ENCODE measurements at places on chromosomes 1 and 21. TPM values are rescaled to one million over a fixed set of nuclear protein-coding genes. Genes with fewer than 3 reads are reported as not detected.

DNA sequence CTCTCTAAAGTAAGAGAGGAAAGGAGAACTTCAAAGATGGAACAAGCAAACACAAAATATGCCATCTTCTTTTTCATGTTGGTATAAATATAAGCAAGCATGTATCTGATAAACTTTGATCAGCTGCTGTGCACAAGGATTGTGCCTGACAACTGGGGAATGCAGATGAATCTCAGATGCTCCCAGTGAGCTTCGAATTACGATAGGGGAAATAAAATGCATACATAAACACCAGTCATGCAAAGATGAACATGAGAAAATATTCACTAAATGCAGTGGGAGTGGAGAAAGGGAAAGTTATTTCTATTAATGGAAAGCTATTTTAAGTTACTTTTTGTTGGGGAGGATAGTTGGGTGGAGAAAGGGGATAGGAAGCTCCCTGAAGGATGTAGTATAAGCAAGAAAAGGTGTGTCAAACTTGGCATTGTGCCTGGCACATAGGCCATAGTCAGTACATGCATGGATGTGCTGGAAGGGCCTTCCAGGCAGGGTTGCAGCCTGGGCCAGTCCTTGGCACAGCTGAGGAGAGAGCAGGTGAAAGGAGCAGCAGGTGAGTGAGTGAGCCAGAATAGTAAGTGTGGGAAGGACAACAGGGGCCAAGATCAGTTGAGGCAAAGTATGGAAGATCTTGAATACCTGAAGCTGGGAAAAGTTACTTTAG lies 57.8 kb upstream of the PGD start:
- no peak for DNase-seq

DNA sequence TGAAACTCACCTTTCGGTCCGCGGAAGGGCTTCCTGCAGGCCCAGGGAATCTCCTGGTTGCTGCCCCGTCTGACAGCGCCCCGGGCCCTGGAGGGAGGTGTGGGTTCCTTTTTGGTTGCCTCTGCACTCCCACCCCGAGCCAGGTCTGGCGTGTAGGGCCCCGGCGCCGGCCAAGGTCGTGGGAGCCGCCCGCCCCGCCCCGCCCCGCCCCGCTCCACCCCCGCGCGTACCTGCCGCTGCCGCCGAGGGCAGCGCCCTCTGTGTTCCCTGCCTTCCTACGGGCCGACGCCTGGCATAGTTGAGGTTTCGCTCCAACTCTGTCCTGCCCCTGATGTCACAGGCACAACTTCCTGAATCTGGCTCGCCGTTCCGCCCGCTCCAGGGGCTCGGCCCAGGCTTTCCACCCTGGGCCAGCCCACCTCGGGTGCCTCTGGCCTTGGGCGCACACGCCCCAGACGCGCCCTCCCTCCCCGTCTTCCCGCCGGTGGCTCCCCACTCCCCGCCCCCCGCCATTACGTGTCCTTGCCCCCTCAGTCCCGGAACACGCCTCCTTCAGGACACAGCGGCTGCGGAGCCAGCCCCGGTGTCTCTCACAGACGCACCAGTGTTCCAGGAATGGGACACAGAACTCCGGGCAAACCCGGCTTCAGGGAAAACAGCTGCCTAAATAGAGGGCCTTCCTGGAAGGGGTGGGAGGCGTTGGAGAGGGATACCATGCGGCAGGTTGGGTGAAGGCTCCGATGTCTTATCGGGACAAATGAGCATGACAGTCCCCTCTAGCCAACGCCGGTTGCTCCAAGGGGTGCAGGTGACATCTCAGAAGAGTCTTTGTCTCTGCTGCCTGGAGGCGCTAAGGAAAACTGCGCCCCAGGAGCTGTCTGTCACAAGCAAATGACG lies at the start of gene KIAA0040:
KIAA0040 (minus strand) TSS at position 147 of the 897 bp plus-strand sequence. CDS start 31,763 bp downstream, outside the sequence.
- peak; percentile 56 for DNase-seq

Gene NBPF6
- total RNA-seq = 0.28 TPM

DNA sequence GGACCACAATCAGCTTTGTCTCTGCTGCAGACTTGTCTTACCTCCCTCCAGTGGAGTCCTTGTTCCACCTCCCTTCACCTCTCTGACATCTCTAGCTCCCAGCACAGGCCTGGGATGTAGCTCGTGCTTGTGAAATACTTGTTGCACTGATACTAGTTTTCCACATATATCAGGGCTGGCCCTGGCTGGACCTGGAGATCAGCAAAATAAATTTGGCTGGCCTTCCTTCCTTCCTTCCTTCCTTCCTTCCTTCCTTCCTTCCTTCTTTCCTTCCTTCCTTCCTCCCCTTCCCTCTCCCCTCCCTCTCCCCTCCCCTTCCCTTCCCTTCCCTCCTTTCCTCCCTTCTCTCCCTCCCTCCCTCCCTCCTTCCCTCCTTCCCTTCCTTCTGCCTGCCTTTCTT lies 196.5 kb downstream of the HIVEP3 start:
- no peak for DNase-seq

Gene AGMAT
- 0.18 TPM for total RNA-seq

Gene CD101
- 0.10 TPM for total RNA-seq

Gene VCAM1
- total RNA-seq = not detected

GRCh38 chr1:25619101-25619890 lies 2.7 kb downstream of the MAN1C1 start:
- DNase-seq = peak; percentile 85

DNA sequence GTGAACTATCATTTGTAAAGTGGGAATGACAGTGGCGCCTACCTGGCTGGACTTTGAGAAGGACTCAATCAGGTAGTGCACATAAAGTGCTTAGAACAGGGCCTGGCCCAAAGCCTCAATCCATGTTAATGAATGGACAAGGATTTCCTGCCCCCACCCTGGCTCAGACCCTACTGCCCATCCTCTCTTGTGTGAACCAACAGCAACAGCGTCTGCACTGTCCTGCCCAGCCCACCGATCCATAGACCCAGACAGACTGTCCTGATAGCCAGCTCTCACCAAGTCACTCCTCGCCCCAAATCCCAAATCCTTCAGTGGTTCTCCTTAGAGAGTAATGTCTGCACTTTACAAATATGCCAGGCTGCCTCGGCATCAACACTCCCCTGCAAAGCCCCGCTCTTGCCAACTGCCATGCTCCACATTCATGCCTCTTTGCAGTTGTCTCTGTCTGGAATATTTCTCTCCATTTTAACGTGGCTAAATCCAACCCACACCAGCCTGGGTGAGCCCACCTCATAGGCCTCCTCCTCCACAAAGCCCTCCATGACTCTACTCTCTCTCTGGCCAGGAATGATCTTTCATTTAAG lies 157.6 kb upstream of the EDN2 start:
- DNase-seq = no peak

DNA sequence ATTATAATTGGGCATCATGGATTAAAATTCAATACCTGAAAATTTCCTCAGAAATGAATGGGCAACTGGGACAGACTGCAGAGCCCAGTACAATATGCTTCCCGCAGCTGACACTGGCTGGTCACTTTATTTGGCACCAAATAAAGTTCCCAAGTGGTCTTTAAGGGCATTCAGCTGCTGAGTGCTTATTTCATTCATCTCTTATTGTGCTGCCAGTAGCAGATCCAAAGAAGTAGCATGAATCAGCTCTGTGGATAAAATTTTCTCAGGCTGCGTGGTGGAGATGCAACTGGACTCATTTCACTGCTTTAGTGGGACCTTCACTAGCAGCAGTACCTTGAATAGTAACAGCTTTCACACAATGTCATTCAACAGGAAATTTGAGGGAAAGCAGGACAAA lies 226.3 kb upstream of the ADGRL2 start:
- no peak for DNase-seq

- DNase-seq = no peak
These were observed 60.1 kb downstream of the PKN2 start for GRCh38 chr1:88744142-88744541.

GRCh38 chr1:113977906-113978305 lies 1.4 kb upstream of the OLFML3 start:
- DNase-seq = no peak

- DNase-seq = no peak
These were observed 77.0 kb downstream of the ATF6 start for GRCh38 chr1:161843156-161843555.

GRCh38 chr1:119285482-119285881 lies 83.1 kb upstream of the HAO2 start:
- no peak for DNase-seq

GRCh38 chr1:64703600-64703999 lies 41.3 kb upstream of the RAVER2 start:
- no peak for DNase-seq

Gene SEC16B
- 0.49 TPM for total RNA-seq

DNA sequence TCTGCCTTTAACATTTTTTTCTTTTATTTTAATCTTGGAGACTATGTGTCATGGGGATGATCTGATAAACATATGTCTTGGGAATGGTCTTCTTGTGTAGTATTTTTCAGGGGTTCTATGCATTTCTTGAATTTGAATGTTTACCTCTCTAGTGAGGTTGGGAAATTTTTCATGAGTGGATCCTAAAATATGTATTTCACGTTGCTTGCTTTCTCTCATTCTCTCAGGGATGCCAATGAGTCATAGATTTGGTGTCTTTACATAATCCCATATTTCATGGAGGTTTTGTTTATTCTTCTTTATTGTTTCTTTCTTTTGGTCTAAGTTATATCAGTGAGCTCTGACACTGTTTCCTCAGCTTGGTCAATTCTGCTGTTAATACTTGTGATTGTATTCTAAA lies 1237.2 kb downstream of the PLA2G4A start:
- DNase-seq = no peak

- no peak for DNase-seq
These were observed 15.7 kb upstream of the NRIP1 start for GRCh38 chr21:15080526-15080925.

GRCh38 chr1:99590578-99591209 lies 55.2 kb upstream of the PALMD start:
- no peak for DNase-seq

DNA sequence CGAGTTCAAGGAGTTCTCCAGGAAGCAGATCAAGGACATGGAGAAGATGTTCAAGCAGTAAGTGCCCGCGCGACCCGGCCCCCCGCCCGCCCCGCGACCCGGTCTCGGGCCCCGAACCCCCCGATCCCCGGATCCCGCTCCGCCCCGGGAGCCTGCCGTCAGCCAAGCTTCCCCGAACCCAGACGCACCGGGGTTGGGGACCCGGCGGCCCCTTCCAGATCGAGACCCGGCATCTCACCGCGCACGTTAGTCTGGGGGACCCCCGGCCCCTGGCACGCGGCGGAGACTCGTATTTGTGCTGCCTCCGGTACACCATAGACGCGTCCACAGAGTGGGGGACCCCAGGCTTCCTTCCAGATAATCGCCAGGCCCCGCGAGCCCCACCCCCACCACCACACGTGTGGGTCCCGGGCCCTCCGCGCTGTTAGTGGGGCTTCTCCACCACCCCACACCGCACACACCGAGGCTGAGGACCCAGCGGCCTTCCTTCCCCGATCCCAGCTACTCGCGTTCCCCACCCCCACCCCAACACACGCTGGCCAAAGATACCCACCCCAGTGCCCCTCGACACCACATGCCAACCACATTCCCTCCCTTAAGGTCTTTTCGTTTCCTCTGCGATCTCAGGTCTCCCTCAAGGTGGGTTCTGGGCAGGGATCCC lies 665 bp downstream of the EFHD2 start:
- no peak for DNase-seq

Gene CRYBG2
- 1.4 TPM for total RNA-seq

Gene FNDC5
- total RNA-seq = 5.5 TPM

- no peak for DNase-seq
These were observed 4.9 kb downstream of the RPL11 start for GRCh38 chr1:23696335-23696989.

GRCh38 chr1:38207275-38207674 lies 160.7 kb upstream of the POU3F1 start:
- DNase-seq = no peak

DNA sequence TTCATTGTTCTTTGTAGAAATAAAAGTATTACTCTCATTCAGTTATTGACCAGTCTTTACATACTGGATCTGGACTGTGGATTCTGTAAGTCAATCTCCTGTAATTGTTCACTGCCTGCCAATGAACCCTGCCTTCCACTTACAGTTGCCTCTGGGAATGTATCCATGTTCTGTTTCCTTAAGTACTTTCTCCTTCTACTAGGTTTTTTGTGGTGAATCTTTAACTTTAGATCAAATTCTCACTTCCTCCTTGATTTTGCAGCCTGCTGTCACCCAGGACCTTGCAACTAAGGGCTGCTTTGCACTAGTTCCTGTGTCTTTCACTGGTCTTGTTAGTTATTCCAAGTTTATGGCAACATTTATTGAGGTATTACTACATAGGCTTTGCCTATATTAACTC lies 28.2 kb upstream of the ANKRD13C start:
- DNase-seq = no peak

DNA sequence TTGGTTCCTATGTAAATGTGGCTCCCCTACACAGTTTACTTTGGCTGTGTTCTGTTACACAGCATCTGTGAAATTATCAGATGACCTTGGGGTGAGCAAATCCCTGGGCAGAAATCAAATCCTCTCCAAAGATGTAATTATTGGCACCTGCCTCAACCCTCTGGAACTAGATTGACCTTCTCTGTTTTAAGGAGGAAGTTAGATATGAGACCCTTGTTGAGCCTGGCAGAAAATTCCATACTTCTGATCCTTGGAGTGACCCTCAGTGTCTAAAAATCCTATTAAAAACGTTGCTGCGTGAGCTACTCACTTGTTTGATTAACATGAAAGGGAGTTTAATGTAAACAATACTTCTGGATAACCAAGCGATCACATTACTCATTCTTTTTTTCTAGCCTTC lies 122.0 kb downstream of the CLIC6 start:
- no peak for DNase-seq

Gene POMGNT1
- total RNA-seq = 37.8 TPM
